ENCODE measurements at places on chromosomes 7 and 10.

DNA sequence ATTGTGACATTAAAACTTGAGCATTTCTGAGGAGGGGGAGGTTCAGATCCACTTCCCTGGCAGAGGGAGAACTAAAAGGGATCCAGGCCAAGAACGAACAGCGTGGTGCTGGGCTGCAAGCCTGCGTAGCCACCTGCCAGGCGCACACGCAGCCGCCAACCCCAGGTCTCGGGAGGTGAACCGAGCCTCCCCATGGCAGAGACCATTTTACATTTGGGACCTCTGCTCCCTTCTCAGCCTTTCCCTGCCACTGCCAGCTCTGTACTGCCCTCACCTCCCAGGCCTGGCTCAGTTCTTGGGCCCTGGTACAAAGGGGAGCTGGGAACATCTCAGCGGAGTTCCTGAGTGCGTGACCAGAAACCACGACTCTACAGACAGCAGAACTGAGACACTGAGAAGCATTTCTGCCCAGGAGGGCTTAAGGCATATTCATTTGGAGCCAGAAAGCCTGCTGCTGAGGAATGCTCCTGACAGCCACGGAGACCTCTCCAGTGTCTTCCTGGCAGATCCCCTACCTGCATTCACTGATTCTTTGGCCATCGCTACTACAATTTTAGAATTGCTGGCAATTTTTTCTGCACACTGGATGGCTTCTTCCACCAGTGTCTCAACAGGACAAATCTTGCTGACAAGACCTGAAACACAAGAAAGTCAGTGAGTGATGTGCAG lies 7.6 kb downstream of the ECHS1 start:
- DNase-seq: no peak

GRCh38 chr7:102253066-102253972 lies 33.3 kb upstream of the SH2B2 start:
- DNase-seq: no peak

DNA sequence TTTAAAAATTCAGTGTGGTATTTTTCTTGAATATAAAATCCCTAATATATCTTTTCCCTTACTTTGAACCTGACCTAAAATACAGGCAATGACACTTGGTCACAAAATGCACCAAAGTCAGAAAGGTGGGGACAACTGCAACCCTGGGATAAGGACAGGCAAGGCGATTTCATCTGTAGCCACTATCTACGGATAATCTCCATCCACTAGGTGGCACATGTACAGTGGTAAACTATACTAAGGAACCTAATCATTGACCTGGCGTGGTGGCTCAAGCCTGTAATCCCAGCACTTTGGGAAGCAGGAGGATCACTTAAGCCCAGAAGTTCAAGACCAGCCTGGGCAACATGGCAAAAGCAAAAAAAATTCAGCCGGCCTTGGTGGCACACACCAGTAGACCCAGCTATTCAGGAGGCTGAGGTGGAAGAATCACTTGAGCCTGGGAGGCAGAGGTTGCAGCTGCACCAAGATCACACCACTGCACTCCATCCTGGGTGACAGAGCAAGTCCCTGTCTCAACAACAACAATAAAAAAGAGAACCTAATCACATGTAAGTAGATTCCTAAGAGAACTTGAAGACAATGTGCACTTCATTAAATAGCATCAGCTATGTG lies 98.9 kb downstream of the KMT2C start:
- no peak for DNase-seq

- peak; percentile 47 for DNase-seq
These were observed 223.6 kb downstream of the IPMK start for GRCh38 chr10:58044072-58044471.

DNA sequence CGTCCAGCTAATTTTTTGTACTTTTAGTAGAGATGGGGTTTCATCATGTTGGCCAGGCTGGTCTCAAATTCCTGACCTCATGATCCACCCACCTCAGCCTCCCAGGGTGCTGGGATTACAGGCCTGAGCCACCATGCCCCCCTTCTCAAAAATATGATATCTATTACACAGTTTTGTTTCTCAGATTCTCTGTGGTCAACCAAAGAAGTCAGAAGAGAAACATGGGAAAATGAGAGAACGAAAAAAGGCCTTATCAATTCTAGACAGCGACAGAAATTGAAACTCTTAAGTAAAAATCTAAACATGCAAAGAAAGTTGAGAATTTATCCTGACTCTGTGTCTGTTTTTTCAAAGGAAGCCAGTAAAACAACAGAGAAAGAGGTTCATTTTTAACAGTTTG lies 283.8 kb upstream of the PLXDC2 start:
- no peak for DNase-seq
